ENCODE measurements at places on chromosomes 12 and 14. TPM values are rescaled to one million over a fixed set of nuclear protein-coding genes. Genes with fewer than 3 reads are reported as not detected.

INHBC gene
- total RNA-seq = not detected

GLIPR1L1 gene
- total RNA-seq = not detected

MBIP gene
- 16.3 TPM for total RNA-seq

MYF6 gene
- not detected for total RNA-seq

KRT71 gene
- not detected for total RNA-seq

BBOF1 gene
- total RNA-seq = 3.7 TPM

SLC38A4 gene
- 0.06 TPM for total RNA-seq

OAS3 gene
- 20.3 TPM for total RNA-seq

DPPA3 gene
- total RNA-seq = not detected

ADAMTS20 gene
- total RNA-seq = not detected

PPP1R36 gene
- total RNA-seq = 0.29 TPM

LRP1-AS gene
- total RNA-seq = not detected

VPS37B gene
- 34.1 TPM for total RNA-seq

SRSF5 gene
- total RNA-seq = 299 TPM

All from A549 treated with GW870086 at 1 μM for 4 hours (cell line).